CD8-positive, alpha-beta memory T cell (primary cell): ENCODE measurements at places on chromosomes 6 and 20. TPM values are rescaled to one million over a fixed set of nuclear protein-coding genes. Genes with fewer than 3 reads are reported as not detected.

GRCh38 chr6:84953111-84953755 lies 188.8 kb upstream of the TBX18 start:
- no peak for DNase-seq

GRCh38 chr6:41174610-41175009 lies 11.7 kb upstream of the TREM2 start:
- no peak for DNase-seq

DNA sequence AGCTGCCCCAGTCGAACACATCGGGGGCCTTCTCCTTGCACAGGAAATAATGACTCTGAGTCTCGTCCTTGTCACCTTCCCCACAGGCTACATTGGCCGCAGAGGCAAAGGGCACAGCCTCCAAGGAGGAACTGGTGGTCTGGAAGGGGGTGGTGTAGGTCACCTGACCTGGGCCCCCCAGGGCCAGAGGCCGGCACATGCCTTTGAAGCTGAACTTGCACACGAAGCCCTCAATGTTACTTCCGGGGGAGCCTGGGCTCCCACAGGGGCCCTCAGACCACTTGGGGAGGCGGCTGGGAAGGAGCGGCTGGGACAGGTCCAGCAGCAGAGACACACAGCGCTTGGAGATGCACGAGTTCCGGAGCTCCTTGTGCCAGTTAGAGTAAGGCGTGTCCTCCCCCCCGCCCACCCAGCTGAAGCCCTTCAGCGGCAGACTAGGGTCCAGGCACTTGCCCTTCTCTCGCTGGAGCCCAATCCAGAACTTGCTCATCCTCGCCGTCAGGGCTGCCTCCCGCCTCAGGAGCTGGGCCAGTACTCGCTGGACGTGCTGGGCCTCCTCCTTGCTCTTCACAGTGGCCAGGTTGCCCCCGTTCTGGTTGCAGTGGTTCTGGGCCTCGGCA lies 578 bp downstream of the CD93 start:
- no peak for DNase-seq

DNA sequence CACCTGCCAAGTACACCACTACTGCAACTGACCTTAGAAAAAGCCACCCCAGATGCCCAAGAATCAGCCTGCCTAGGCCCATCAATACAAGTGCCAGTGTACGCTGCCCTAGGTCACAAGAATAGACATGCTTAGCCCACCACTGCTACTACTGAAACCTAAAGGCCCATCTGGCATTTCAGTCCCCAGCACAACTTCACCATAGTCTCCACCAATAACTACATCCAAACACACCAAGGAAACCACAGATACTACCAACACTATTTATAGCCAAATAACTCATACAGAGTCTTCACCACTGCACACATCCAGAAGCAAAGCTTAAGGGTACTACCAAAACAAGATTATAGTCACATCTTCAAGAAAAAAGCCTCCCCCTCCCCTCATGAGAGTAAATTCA lies 28.2 kb downstream of the TREML4 start:
- DNase-seq: no peak

GRCh38 chr6:16985513-16986284 lies 116.2 kb upstream of the STMND1 start:
- DNase-seq: no peak

The SNX3 gene
- 192 TPM for polyA plus RNA-seq

DNA sequence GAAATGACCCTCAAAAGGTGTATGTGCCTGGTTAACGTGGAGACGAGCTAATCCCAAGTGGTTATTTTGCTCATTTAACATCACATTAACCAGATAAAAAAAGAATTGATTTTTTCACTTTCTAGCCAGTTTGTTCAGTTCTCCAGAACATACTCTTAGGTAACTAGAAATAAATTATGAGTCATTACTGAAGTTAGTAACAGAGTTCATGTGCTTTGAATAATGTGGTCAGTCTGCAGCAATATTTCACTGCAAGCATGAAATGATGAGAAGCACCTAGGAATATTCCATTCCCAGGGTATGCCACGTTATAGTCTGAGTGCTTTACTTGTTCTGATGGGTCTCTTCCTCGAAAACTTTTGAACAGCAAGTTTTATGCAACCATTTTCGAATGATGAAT lies 138.3 kb upstream of the INSM1 start:
- DNase-seq: no peak

DNA sequence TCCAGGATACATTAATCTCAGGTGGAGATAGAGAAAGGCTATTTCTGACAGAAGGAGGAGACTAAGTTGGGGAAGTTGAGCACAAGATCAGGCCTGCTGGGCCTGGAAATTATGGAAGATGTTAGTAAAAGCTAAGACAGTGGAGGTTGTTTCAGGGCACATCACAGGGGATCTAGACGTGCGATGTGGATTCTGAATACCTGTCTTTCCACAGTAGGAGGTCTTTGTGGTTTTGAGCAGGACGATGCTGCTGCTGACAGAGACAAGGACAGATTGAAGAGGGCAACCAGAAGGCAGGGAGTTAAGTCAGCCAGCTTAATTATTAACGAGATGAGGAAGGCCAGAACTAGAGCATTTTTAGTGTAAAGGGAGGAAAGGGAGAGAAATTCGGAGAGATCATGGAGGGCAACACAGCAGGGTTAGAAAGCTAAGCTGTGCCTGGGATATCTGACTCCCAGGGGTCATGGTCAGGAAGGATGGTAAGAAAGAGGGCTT lies 384.9 kb downstream of the MAFB start:
- DNase-seq: no peak
